Activated CD4-positive, alpha-beta T cell treated with anti-CD3 and anti-CD28 coated beads, Interleukin-2, amount 50 U/mL, for 4 hours (primary cell): ENCODE measurements at places on chromosomes 4 and X.

- DNase-seq: no peak
Measured at GRCh38 chrX:137945470-137945869, 379.5 kb downstream of the ZIC3 start.

GRCh38 chr4:152939621-152940020 lies 3.5 kb downstream of the FHDC1 start:
- no peak for DNase-seq

- DNase-seq: no peak
Measured at GRCh38 chr4:36327400-36327799, 46.0 kb downstream of the DTHD1 start.

DNA sequence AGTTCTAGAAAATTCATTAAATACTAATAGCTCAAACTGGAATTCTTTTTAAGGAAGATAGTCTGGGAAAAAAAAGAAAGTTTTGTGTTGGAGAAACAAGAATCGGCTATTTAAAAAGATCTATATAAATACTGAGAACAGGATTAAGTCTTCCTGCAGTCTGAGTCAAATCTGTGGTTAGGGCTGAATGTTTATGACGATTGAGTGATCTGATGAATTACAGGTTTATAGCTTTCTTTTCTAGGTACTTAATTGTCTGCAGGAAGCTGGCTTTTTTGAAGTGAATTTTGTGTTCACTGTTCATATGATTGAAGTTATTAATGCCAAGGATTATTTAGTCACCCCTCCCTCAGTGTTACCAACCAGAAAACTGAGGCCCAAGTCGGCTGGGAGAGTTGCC lies 42.2 kb downstream of the TLL1 start:
- DNase-seq: no peak

GRCh38 chr4:150140774-150141400 lies 62.6 kb downstream of the DCLK2 start:
- no peak for DNase-seq

DNA sequence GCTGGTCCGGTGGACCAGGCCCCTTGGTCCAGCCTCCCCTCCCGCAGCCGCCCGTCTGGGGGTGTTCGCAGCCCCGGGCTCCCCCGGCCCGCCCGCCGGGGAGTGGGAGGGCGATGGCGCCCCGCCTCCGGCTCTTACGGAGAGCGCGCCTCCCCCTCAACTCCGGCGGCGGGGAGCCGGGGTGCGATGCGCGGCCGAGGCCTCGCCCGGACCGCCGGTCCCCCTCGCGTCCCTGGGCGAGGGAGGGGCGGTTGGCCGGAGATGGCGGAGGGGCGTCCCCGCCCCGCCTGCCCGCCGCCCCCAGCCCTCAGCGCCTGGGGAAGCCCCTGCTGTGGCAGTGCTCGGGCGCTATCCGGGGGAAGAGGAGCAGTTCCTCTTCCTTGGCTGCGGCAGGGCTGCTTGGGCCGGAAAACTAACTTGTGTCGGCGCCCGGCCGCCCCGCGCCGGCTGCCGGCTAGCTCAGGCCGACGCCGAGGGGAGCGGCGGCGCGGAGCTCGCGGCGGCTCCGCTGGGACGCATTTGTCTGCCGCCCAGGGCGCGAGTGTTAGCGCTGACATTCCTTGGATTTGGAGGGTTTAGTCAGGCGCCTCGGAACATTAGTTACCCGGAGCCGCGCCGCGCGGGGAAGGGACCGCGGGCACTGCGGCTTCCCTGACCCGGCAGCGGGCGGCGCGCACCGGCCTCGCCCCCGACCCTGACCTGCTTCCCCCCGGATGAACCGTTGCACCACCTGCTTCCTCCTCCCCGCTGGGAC lies 994 bp downstream of the GALNT7 start:
- DNase-seq: peak; percentile 41

DNA sequence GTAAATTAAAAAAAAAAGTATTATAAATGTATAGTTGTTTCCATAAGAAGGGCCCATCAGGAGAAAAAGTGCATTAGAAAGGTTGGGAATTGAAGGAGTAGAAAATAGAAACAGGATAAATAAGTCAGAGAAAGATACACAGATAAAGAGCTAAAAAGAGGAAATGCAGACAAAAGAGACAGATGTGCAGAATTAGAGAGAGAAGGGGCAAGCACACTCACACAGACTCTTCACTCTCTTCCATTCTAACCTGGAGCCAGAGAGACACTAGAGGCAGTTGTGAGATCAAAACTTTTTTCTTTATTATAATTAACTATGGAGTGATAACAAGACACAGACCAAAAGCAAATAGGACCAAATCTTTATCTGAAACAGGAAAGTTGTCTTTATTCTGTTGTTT lies 134.1 kb downstream of the CEP135 start:
- no peak for DNase-seq

GRCh38 chr4:114323841-114324240 lies 274.8 kb upstream of the UGT8 start:
- DNase-seq: no peak

- DNase-seq: peak; percentile 39
Measured at GRCh38 chrX:119605464-119606279, 552 bp downstream of the NKRF start.

DNA sequence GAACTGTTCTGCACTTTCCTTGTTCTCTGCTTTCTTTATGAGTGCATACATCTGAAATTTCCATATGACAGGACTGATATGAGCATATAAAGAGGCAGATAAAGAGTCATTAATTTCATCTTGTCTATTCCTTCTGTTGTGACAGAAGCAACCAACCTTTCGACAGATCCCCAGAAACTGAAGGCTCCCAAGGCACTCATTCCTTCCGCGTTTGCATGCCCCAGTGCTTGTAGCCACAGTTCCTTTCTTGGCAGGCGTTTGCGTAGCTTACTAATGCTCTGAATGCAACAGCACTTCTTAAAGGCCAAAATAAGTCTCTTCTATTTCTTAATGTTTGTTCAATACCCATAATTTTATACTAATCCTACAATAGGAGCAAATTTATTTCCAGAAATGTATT lies 94.0 kb upstream of the TBL1X start:
- DNase-seq: no peak

GRCh38 chr4:5467111-5467510 lies 241.2 kb downstream of the EVC2 start:
- DNase-seq: no peak

DNA sequence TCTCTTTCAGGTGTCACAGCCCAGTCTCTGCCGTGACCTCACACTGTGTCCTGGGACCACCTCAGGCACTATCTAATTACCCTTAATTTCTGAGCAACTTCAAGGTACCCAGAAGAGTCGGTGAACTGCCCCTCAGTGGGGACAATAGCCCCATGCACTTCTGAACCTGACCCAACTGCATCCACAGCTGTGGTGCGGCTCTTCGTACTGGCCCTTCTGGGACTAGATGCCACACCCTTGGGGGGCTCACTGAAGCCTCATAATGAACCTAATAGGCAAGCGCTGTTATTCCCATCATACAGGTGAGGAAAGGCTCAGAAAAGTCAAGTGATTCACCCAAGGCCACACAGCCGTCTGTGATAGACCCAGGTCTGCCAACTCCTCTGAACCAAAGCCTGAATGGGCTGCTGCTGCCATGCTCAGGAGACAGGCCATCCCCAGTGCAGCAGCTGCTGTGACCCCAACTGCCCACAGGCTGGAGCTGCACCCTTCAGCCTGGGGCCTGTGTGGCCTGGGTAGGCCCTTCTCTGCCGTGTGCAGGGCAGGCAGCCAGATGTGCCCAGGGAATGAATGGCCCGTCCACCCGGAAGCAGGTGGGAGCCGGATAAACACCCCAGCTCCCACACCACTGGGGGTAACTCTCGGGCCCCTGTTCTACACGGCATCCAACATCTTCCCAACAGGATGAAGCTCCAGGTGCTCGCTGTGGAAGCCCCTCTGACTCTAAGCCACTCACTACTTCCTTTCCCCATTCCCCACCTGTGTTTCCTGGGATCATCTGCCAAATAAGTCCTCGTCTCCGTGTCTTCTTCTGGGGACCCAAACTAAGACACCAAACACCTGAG lies 35.9 kb downstream of the HMX1 start:
- no peak for DNase-seq

DNA sequence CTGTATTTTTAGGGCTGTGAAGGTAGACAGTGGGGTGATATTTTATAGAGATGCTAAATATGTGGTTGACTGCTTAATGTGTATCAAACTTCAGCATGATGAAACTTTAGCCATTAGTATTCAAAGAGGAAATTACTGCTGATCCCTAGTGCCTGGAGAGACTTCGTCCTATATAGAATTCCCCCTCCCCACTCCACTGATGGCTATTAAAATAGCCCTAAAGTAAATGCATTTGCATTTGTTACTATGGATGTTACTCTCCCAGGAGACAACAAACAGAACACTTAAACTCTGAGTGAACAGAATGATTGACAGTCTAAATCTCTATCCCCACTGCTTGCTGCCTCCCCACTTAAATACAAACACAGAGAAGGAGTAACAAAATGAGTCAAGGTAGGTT lies 39.1 kb downstream of the ADGRL3 start:
- DNase-seq: no peak

DNA sequence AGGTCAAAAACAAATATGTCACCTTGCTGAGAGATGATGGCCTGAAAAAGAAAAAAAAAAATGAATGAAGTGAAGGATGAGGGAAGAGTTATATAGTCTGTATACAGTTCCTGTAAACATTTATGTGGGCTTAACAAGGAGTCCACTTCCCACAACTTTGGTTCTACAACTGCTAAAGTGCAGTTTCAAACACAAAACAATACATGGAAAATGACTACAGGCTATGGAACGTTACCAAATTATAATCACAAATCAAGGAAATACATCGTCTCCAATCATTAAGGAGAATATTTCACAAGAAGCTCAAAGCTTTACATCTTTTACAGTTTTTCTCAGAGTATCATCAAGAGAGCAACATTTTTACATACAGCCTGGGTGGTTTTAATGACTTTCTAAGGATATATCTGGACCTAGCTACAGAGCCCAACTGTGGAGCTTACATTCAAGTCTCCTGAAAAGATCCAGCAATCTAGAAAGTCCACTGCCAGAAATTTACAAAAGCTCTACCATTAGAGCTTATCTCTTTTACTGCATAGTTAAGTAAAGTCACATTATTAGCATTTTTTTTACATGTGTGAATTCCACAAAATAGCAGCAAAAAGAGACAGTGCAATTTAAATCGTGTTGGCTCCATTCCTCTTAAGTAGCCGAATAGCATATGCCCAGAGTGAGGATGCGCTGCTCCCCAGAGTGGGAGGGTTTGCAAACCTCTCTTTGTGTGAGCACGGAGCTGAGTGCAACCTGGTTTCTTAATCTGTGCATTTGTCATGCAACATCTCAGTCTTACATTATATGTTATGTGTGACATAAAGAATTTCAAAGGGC lies 128.3 kb downstream of the MANBA start:
- no peak for DNase-seq

GRCh38 chr4:111031001-111031579 lies 408.2 kb upstream of the PITX2 start:
- no peak for DNase-seq

GRCh38 chrX:67587946-67588624 lies 44.3 kb downstream of the AR start:
- DNase-seq: no peak

DNA sequence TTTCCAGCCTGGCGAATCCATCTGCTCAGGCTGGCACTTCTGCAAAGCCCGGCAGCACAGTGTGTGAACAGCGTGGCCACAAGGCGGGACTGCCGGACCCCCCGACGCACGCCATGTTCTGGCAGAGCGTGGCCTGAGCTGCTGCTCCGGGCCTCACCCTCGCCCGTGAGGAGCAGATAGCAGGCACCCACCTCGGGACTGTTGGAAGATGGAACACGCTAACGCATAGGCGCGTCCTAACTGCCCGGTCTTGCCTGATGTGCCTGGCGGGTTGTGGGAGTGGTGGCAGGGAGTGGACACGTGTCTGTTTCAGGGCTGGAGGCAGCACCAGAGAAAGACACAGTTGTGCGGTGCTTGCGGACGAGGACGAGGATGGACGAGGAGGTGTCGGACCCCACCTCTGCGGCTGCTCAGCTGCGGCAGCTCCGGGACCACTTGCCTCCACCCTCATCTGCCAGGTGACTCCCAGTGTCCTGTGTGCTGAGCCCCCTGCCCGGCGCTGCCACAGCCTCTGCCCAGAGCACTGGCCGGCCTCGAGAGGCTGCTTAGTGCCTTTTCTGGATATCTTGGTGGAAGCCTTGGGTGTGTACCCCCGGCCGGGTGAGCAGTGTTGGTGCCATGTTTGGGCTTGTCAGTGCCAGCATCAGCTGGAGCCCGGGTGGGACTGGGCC lies 28.2 kb downstream of the UVSSA start:
- no peak for DNase-seq

GRCh38 chrX:17750436-17750835 lies 13.1 kb downstream of the SCML1 start:
- DNase-seq: no peak

DNA sequence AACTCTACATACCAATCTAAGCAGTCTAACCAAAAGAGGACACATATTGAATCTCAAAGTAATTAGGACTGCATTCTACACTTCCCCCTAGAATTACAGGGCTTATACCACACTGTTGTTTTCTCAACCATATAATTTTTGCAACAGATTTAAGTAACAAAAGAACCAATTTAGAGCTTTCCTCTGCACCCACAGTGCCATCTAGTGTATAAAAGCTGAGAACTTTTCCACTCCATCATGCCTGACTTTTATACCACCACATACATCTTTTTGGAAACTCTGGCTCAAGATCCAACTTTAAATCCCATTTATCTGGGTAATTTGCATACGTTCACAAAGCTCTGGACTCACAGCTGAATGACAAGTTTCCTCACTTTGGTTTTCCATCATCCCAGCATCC lies 99.5 kb downstream of the EFHC2 start:
- no peak for DNase-seq

- no peak for DNase-seq
Measured at GRCh38 chr4:16225167-16225862, 956 bp downstream of the TAPT1 start.

DNA sequence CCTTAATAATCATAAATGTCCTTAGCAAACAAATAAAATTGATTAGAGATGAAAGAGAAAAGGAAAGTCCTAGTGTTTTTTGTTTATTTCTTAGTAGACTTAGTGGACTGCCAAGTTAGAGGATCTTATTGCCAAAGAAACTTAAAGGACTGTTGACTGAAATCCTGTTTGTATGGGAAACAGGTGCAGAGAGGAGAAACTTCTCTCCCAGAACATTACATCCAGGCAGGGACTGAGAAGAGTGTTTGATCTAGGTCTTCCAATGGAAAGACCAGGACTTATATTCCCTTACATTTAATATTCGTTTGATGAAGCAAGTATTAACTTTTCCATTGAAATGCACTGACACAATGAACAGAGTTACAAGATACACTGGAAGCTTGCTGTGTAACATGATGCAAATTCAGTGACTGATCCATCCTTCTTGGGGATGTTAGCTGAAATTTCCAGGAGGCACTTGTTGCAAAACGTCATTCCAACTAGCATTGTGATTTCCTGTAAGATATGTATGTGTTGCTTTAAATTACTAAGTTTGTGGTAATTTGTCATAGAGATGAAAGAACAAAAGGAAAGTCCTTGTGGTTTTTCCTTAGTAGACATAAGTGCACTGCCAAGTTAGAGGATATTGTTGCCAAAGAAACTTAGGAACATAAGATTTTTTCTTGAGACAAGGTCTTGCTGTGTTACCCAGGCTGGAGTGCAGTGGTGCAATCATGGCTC lies 505.6 kb downstream of the STIM2 start:
- no peak for DNase-seq

- no peak for DNase-seq
Measured at GRCh38 chrX:16558489-16558888, 91.5 kb upstream of the S100G start.
